ENCODE measurements at places on chromosomes 6 and 20. TPM values are rescaled to one million over a fixed set of nuclear protein-coding genes. Genes with fewer than 3 reads are reported as not detected.

DNA sequence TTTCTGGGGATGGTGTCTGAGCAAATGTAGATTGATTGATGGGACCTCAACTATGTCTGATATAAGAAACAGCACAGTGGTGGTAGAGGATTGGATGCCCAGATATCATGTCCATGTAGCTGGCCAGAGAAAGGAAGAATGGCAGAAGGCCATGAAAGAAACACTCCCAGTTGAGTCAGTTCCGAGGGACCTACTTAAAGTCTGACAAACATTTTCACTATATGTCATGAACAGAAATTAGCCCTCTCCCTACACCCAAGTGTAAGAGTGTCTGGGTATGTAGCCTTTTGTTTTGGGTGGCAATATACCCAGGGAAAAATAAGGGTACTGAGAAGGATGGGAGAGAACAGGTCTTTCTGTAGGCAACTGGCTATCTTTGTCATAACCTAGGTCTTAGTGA is 434.2 kb downstream of the BCKDHB start:
- no peak for DNase-seq

The VSX1 gene
- total RNA-seq: not detected

The NKAPL gene
- total RNA-seq: 0.90 TPM

The FOXF2 gene
- 6.6 TPM for total RNA-seq

DNA sequence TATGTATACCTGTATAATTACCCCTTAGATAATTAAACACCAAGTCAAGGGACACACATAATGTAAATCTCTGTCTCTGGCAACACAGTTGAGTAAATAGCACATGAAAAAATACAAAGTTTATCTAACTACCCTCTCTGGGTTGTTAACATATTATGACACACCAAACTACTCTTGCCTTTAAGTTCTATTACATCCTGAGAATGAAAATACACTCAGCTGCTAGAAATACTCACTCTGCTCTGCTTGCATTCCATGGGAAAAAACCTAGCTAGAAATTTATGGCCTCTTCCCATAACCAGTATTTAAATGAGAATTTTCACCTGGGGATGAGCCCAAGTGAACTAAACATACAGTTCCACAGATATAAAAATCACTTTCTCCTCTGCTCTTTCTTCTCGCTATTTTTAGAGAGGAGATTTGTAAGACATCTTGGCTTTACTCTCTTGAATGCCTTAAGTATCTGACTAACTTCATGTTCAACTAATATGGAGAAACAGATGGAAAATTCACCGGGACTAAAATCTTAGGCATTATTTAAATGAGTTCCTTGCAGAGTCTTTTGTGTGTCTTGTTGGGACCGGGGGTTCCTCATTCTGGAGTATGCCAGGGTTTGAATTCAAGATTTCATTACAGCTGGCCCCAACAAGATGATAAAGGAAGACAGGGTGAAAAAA is 140.9 kb downstream of the GJA10 start:
- DNase-seq: no peak

The NRN1 gene
- total RNA-seq: 4.5 TPM

DNA sequence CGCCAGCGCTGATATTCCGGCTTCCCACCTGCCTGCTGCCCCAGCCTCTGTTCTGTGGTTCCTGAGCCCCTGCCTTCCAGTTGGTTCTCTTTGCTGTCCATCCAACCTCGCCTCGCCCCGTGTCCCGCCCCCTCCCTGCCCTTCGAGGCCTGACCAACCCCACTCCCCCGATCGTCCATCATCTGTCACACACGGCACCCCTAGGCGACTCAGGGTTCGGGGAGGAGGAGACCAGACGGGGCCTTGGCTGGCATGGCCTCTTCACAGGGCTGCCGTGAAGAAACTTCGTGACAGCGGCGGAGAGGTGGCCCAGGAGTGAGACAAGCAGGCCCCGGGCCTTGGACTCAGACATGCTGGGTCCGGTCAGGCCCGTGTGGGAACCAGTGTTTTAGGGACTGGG is 226.1 kb downstream of the QKI start:
- no peak for DNase-seq

- no peak for DNase-seq
Measured at GRCh38 chr6:145844933-145845540, 30.4 kb upstream of the FBXO30 start.

DNA sequence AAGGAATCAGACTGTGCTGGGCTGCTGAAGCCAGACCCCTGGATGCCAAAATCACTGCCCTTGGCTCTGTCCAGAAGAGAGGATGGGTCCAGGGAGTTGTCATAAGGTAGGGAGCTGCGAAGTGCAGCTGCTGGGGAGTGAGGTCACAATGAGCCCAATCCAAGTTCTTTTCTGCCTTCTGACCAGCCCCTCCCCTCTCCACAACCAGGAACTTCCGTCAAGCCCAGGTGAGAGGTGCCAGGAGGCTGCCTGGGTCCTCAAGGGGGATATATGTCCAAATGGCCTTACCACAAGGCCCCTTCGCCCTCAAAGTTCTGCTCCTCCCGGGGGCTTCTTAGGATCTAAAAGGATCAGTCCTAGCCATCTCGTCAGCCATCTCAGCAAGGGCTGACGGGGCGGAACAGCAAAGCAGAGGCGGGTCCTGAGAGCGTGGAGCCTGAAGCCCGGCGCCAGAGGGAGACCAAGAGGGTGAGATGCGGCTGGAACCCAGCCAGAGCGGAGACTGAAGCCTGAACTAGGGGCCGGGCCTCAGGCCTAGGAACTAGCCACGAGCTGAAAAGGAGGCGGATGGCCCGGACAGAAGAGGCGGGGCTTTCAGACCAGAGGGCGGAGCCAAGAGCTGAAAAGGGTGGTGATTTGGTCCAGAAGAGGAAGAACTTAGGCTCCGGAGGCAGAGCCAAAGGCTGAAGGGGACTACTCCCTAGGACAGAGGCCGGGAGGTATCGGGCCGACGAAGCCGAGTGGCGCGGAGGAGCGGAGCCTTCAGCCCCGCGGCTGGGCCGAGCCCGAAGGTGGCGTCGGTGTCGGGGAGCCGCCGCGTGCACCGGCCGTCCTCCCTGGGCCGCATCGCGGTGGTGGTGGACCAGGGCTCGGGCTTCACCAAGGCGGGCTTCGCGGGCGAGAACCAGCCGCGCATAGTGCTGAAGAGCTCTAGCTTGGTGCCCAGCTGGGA is at the start of gene ACTL10:
ACTL10 (plus strand) TSS at position 651 of the 952 bp plus-strand sequence. CDS start 555 bp downstream, outside the sequence.
- DNase-seq: peak; percentile 89

DNA sequence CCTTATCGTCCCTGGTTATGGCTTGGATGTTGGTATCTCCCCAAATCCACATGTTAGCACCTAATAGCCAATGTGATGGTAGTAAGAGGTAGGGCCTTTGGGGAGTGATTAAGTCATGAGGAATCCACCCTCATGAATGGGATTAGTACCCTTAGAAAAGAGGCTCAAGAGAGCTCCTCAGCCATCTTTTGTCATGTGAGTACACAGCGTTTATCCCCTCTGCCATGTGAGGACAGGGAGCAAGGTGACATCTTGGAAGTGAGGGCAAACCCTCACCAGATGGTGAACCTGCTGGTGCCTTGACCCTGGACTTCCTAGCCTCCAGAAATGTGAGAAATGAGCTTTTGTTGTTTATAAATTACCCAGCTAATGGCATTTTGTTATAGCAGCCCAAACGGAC is 16.1 kb upstream of the SIRPB2 start:
- no peak for DNase-seq

The SDC4 gene
- total RNA-seq: 28.9 TPM

- no peak for DNase-seq
Measured at GRCh38 chr20:14800707-14801425, 463.5 kb upstream of the FLRT3 start.

DNA sequence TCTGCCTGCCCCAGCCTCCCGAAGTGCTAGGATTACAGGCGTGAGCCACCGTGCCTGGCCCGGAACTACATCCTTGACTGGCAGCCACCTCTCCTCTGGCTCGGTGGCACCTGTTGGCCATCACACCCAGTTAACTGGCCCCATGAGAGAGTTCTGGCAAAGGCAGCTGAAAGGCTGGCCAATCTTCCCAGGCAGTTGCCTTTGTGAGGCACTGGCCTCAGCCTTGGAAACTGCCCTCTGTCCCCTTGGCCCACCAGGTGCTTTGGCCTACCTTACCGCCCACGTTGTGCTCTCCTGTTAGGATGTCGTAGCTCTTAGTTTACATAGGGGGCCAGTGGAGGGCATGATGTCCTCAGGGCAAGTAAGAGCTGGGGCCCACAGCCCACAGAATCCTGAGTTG is 9.6 kb upstream of the MANBAL start:
- DNase-seq: no peak

GRCh38 chr6:4347877-4348276 is 212.5 kb upstream of the ECI2 start:
- no peak for DNase-seq

The GABRR1 gene
- total RNA-seq: not detected
